ENCODE measurements at places on chromosomes 11 and 22. TPM values are rescaled to one million over a fixed set of nuclear protein-coding genes. Genes with fewer than 3 reads are reported as not detected.

GRCh38 chr11:6505577-6506240, 8.6 kb downstream of the DNHD1 start:
- no peak overlapping the region for H3K4me3 ChIP-seq
- peaks cover 32% of the 10 kb centered on the region for H3K36me3 ChIP-seq
- H3K27me3 ChIP-seq = no peaks in the 10 kb centered on the region
- H3K4me1 ChIP-seq = no peaks in the 10 kb centered on the region
- DNase-seq = no peak
- H3K27ac ChIP-seq = no peak overlapping the region

Gene GNG3
- total RNA-seq = not detected

Gene OR56A1
- not detected for total RNA-seq

Gene SULT4A1
- not detected for total RNA-seq

GRCh38 chr11:66674964-66675602, 2.6 kb downstream of the RBM4B start:
- no peak for DNase-seq
- peaks cover 23% of the 10 kb centered on the region for H3K4me1 ChIP-seq
- H3K36me3 ChIP-seq = peaks cover 5% of the 10 kb centered on the region
- H3K4me3 ChIP-seq = no peak overlapping the region

All from upper lobe of right lung (tissue), 1 donor.